Foreskin keratinocyte (primary cell): ENCODE measurements at places on chromosomes 3 and 15.

GRCh38 chr3:45937206-45938042, 5.8 kb upstream of the CXCR6 start:
- DNase-seq: no peak

GRCh38 chr3:124784686-124785382, 54.6 kb downstream of the UMPS start:
- DNase-seq: no peak

- no peak for DNase-seq
Observed at GRCh38 chr3:17949101-17949500, 206.7 kb upstream of the TBC1D5 start.

- no peak for DNase-seq
Observed at GRCh38 chr3:51371943-51372557, 13.0 kb upstream of the MANF start.

- no peak for DNase-seq
Observed at GRCh38 chr15:81263477-81263876, 60.5 kb downstream of the STARD5 start.

GRCh38 chr3:65992106-65992505, 46.6 kb downstream of the MAGI1 start:
- DNase-seq: peak; percentile 33

DNA sequence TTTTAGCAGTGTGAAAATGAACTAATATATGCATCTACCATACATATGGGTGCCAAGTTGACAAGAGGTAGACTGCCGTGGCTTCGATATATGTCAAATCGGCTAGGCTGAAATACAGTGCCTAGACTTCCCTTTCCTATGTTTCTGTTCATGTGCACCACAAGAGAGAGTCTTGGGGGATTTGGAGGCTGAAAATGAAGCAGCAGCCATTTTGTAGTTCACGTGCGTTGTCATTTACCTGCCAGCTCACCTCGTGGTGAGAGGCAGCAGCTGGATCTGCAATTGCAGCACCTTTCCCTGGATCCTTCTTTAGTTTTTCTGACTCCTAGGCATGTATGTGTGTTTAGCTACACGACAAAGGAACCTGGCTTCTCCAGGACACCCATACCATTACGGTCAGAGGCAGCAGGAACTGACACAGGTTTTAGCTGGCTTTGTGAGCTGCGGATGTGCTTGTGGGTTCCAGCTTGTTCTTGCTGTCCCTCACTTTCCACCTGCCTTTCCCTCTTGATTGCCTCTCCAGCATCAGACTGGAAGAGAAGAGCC, 40.5 kb upstream of the SIAH2 start:
- no peak for DNase-seq

DNA sequence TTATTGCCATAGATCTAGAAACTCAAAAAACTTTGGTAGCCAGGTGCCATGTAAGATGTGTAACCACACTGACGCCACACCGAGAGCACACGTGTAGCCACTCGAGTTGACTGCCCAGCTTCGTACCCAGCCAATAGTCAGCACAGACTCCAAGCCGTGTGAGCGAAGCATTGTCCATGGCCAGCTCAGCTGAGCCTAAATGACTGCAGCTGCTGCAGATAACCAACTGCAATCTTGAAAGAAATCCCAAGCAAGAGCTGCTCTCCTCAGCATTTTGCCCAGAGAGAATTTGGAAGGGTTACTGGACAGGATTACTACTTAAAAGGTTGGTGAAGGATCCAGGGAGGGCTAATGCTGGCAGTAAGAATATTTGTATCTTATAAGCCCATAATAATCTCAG, 193.0 kb upstream of the THRB start:
- DNase-seq: no peak

- DNase-seq: peak; percentile 54
Observed at GRCh38 chr3:133661454-133662277, at the start of gene TOPBP1. Gene TOPBP1 (minus strand): TSS chr3:133661941. CDS start chr3:133661127, 814 bp downstream.

DNA sequence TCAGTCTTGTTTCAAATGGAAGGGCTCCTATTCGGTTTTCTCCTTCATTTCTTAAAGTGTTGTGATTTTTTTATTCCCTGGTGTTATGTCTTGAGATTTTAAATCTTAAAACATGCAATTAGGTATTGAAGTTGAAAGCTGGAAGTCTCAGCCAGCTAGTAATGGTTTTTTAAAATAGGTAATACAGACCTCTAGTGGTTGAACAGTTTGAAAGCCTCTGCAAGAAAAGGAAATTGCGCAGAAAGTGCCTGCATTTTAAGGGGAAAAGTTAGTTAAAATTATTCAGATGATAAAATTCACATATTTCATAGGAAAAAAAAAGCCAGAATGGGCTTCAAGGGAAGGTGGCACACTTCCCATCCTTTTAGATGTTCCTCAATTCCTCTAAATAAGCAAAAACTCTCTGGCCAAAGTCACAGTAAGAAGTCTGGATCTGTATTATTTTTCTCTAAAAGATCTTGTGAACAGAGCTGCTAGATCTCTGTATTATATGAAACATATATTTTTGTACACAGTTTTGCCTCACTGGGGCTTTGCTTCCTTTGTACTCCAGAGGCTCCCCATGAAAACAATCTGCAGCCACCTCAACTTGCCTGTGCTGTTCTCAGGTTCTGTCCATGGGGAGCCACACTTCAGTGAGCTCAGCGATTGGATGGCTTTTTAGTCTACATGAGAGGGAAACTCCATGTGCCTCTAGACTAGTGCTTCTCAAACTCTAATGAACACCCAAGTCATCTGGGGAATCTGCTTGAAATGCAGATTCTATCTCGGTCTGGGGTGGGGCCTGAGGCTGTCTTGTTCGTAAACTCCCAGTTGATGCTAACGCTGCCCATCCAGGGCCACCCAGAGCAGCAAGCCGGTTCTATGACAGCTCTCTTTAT, 21.5 kb downstream of the AGTR1 start:
- no peak for DNase-seq

- DNase-seq: peak; percentile 39
Observed at GRCh38 chr15:83053151-83053550, 13.9 kb downstream of the BTBD1 start.

DNA sequence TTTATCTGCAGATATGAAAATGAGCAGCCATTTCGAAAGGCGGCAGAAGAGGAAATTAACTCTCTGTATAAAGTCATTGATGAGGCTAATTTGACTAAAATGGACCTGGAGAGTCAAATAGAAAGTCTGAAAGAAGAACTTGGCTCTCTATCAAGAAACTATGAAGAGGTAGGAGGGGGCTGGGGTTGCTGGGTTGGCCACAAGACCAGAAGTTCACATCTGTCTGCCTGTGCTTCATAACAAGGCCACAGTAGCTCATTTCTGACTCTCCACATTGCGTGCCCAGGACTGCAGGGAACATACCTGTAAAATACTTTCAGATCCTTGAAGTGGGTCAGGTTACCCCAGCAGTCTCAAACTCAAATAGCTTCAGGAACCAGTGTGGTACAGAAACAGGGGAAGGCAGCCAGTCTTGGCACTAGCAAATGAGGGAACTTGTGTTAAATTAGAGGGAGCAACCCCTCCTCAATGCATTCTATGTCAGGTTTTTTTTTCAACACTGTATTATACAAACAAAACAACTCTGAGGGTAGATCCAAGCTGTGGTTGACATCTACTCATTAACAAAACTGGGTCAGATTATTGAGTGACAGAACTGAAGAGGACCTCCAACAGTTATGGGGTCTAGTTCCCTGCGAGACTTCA, 48.7 kb downstream of the BFSP2 start:
- no peak for DNase-seq

DNA sequence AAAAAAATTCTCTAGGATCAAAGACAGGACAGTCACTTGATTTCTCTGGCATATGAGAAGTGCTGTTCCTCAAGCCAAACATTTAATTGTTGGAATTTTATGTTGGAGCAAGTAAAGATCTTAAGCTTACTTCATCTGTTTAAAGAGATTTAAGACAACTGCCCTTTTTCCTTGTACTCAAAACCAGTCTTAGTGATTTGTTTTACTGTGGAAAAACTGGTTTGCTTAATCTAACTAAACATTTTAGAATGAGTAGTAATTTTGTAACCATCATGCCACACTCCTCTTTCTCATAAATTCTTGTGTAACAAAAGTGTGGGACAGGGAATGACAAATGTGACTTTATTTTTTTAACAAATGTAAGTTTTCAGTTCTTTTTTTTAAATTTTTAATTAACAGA, 18.4 kb downstream of the PRKCI start:
- no peak for DNase-seq

- DNase-seq: no peak
Observed at GRCh38 chr15:97140216-97140615, 809.7 kb downstream of the NR2F2 start.

- DNase-seq: no peak
Observed at GRCh38 chr3:52403955-52404354, 40.9 kb downstream of the SEMA3G start.

DNA sequence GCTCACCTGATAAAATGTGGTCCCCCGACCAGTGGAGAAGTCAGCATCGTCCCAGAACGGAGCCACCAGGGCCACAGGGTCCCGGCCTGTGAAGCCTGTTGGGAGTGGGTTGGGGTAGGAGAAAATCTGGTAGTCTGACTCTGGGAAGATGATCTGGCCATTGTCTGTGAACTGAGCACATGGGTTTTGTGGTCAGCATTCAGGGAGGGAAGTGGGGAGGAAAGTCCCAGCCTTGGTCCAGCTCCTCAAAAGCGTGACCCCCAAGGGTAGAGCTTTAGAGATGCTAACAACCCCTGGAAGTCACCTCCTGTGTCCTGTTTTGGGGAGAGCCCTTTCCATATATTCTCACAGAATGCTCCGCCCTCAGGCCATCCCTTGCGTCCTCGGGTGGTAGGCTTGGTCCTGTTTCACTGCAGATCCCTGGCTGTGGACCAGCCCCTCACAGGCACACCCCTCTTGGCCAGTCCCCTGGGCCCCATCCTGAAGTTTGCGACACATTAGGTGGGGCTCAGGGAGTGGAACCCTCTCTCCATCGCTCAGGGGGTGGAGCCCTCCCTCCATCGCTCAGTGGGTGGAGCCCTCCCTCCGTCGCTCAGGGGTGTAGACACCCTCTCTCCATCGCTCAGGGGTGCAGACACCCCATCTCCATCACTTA, 40.0 kb downstream of the MUC4 start:
- DNase-seq: no peak

DNA sequence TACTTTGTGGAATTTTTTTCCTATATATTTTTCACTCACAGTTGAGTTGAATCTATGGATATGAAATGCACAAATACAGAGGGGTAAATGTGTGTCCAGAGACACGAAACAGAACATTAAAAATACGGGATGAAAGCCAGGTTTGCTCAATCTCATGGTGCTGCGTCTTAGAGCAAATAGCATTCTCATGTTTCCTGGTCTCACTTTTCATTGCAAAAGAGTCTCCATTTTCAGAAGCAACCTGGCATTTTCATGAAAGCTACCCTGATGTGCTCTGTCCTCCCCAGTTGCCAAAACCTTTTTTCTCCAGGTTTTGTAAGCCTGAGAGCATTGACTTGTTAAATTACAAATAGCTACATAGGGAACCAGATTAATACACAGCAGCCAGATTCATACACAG, 49.5 kb upstream of the MBNL1 start:
- DNase-seq: no peak

DNA sequence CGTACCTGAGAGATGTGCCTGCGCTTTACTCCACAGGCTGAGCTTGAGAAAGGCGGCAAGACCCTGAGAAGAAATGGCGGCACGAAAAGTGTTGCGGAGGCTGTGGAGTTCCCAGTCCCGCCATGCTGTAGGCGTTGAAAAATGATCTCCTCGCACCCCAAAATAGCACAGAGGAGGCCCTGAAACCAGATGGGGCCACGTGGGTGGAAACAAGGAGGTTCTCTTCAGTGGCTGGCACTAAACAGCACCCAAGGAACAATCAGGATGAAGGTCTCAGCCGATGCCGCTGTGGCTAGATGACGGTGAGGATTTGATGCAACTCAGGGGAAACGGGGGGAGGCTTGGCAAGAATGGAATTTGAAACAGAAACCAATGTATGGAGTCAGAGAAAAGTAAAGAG, 57.3 kb downstream of the TMEM212 start:
- DNase-seq: no peak

DNA sequence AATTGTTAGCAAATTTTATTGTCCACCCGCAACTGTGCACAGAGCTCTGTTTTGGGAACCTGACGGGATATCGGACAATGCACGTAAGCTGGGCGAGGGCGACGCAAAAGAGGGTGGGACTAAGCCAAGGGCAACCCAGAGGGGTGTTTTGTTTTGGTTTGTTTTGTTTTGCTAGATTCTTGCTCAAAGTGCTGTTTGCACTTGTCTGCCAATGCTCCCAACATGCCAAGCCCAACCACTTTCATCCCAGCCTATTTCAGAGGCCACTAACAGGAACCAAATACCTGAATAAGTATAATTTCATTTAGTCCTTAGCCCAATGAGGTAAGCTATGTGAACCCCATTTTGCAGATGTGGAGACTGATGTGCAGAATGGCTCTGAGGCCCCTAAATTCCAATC, 9.7 kb upstream of the CMTM7 start:
- DNase-seq: no peak

GRCh38 chr3:165892565-165892964, 55.3 kb upstream of the BCHE start:
- no peak for DNase-seq

GRCh38 chr3:78666470-78666800, 1101.4 kb downstream of the ROBO1 start:
- peak; percentile 78 for DNase-seq

DNA sequence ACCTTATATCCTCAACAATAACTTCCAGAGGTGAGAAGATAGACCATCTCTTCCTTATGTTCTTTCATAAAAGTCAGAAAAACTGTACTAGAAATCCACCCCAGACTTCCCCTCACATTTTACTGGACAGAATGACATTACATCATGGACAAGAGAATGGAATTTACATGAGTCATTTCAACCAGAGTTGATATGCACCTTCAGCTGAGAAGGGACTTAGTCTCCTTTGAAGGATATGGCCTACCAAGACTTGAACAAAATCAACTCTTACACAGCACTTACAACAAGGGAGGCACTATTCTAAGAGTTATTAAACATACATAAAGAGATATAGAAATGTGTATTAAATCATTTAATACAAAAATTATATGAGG, 380.0 kb upstream of the DPH6 start:
- peak; percentile 39 for DNase-seq

GRCh38 chr3:30042274-30042859, 564.0 kb upstream of the TGFBR2 start:
- peak; percentile 47 for DNase-seq

DNA sequence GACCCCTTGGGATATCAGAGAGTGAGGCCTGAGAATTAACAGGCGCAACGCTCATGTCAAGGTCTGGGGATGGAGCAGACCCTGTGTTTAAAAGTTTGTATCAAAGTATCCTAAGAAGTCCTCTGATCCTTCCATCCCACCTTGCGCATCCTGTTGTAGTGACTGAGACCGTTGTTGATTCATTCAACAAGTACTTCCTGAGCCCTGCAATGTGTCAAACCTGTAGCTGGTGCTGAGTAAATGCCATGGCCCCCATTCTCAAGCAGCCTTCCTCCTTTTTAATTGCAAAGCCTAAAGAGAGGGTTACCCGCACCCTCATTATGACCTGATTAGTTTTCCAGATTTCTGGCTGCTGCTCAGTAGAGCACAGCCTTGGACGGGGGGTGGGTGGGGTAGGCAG, 46.4 kb downstream of the RPLP1 start:
- DNase-seq: no peak

DNA sequence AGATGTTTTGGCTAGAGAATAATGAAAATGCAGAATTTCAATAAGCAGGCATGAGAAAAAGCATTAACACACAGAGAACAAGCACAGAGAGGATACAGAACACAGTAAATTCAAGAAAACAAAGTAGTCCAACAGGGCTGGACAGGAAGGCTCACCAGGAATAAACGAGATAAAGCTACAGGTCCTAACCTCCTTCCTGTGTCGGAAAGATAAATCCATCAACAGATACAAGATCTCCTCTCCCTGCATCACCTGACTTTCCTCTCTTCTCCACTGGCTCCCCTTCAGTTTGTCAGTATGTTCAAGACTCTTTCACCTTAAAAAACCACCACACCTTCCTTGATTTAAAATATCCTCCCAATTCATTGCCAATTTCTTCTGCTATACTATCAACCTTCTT, 11.4 kb downstream of the CPEB1 start:
- DNase-seq: no peak
